ENCODE measurements at places on chromosomes 7 and 10. TPM values are rescaled to one million over a fixed set of nuclear protein-coding genes. Genes with fewer than 3 reads are reported as not detected.

The SLIT1 gene
- 13.5 TPM for polyA plus RNA-seq

The SCART1 gene
- polyA plus RNA-seq = 6.1 TPM

The FOXI2 gene
- not detected for polyA plus RNA-seq

The RTKN2 gene
- polyA plus RNA-seq = 4.5 TPM

The TNS3 gene
- polyA plus RNA-seq = 0.28 TPM

The MEIG1 gene
- polyA plus RNA-seq = not detected

The CXCL12 gene
- polyA plus RNA-seq = 0.54 TPM

The TMEM273 gene
- not detected for polyA plus RNA-seq

The PLAU gene
- 1.1 TPM for polyA plus RNA-seq

The KIF11 gene
- 0.32 TPM for polyA plus RNA-seq

The STRIP2 gene
- polyA plus RNA-seq = 8.0 TPM

The NEBL gene
- 16.4 TPM for polyA plus RNA-seq

The NUTM2D gene
- 8.2 TPM for polyA plus RNA-seq

The TMEM225B gene
- polyA plus RNA-seq = 3.6 TPM

The PITX3 gene
- polyA plus RNA-seq = not detected

The GGCT gene
- 40.5 TPM for polyA plus RNA-seq

The FAM237B gene
- polyA plus RNA-seq = not detected

The CADPS2 gene
- 5.0 TPM for polyA plus RNA-seq

The ABCC2 gene
- polyA plus RNA-seq = 2.0 TPM

The COL17A1 gene
- not detected for polyA plus RNA-seq

The NUTM2E gene
- polyA plus RNA-seq = 0.40 TPM

The PRSS1 gene
- polyA plus RNA-seq = not detected

The TUBB8 gene
- 0.69 TPM for polyA plus RNA-seq

The ASAH2 gene
- 20.8 TPM for polyA plus RNA-seq

The MKX gene
- not detected for polyA plus RNA-seq

The GIMAP4 gene
- polyA plus RNA-seq = not detected

The OPN4 gene
- polyA plus RNA-seq = not detected

The LIPK gene
- not detected for polyA plus RNA-seq

The DOCK1 gene
- polyA plus RNA-seq = 2.7 TPM

The FFAR4 gene
- polyA plus RNA-seq = not detected

The RBP3 gene
- not detected for polyA plus RNA-seq

The ELFN1 gene
- polyA plus RNA-seq = 11.8 TPM

The NPVF gene
- not detected for polyA plus RNA-seq

The ARHGEF5 gene
- not detected for polyA plus RNA-seq

The PAX2 gene
- polyA plus RNA-seq = not detected

The VAX1 gene
- polyA plus RNA-seq = 0.70 TPM

The STOX1 gene
- 1.2 TPM for polyA plus RNA-seq

The ACBD7 gene
- 7.8 TPM for polyA plus RNA-seq

The CALCR gene
- polyA plus RNA-seq = 3.6 TPM

The OR2A5 gene
- not detected for polyA plus RNA-seq
